ENCODE measurements at places on chromosomes 1 and 21. TPM values are rescaled to one million over a fixed set of nuclear protein-coding genes. Genes with fewer than 3 reads are reported as not detected.

DNA sequence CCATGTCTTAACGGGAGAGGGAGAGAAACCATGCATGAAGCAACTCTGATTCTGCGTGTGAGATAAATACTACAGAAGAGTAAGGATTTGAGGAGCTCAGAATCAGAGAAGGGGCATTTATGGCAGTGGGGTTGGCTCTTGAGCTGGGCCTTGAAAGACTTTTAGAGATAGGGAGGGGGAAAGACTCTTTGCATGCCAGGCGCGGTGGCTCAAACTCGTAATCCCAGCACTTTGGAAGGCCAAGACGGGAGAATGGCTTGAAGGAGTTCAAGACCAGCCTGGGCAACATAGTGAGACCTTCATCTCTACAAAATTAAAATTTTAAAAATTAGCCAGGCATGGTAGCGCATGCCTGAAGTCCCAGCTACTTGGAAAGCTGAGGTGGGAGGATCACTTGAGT lies 672 bp downstream of the ARMH1 start:
- H3K27ac ChIP-seq = no peak overlapping the region
- H3K36me3 ChIP-seq = peaks cover 5% of the 10 kb centered on the region
- no peak for DNase-seq
- peak overlapping the region; percentile 93 for H3K4me3 ChIP-seq
- H3K4me1 ChIP-seq = peaks cover 15% of the 10 kb centered on the region

DNA sequence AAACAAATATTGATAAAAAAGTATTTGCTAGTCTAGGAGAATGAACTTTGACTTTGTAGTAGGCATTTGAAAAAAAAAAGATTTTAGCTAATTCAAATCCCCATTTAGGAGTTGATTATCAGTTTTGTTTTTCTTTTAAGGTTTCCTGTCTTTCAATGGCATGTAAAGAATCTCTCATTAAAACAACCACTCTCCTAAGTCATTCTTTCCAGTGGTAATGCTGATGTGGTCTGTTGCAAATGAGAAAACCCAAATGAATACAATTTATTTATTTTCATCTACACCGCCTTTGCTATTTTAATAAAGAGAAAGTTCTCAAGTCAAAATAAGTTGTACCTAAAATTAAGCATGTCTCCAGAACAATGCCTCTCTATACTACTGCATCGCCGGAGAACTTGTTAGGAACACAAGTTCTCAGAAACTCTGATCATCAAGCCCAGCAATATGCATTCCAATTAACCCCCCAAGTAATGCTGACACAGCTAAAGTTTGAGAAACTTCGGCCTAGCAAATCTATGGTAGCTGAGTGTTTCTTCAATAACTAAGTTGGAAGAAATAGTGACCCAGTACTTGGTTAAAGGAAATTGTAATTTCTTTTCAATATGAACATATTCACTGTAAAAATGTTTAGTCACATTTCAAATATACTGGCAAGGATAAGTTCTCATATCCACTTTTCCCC lies 255.1 kb downstream of the PTPRC start:
- no peaks in the 10 kb centered on the region for H3K36me3 ChIP-seq
- H3K27ac ChIP-seq = no peak overlapping the region
- DNase-seq = no peak
- no peaks in the 10 kb centered on the region for H3K27me3 ChIP-seq
- peaks cover 3% of the 10 kb centered on the region for H3K4me1 ChIP-seq

GRCh38 chr1:153592748-153593147 lies 20.2 kb downstream of the S100A16 start:
- no peaks in the 10 kb centered on the region for H3K36me3 ChIP-seq
- no peak for DNase-seq
- no peaks in the 10 kb centered on the region for H3K27me3 ChIP-seq

Gene S100A8
- not detected for total RNA-seq

GRCh38 chr1:61208172-61208571 lies 125.8 kb downstream of the NFIA start:
- H3K36me3 ChIP-seq = no peaks in the 10 kb centered on the region
- DNase-seq = no peak
- H3K27ac ChIP-seq = no peak overlapping the region

DNA sequence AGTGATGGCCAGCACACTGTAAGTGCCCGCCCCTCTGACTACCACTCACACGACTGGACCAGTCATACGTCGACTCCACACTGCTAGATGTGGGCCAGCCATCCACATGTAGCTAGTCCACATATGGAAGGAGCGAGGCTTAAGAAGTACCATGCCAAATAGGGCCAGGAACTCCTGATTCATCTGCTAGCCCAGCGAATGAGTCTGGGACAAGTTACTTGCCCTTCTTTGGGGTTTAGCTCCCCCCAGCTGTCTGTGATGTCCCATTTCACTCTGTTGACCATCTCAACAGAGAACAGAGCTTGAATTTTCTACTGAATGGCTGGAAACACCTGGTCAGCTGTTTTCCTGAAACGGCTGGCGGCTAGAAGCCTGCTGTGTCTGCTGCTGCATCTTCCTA lies 5.8 kb downstream of the CSRP1 start:
- DNase-seq = no peak
- peaks cover 60% of the 10 kb centered on the region for H3K4me1 ChIP-seq
- H3K27ac ChIP-seq = peak overlapping the region; percentile 95

Gene RGS13
- not detected for total RNA-seq

- DNase-seq = no peak
- H3K36me3 ChIP-seq = peaks cover 49% of the 10 kb centered on the region
- no peaks in the 10 kb centered on the region for H3K4me1 ChIP-seq
- no peaks in the 10 kb centered on the region for H3K27me3 ChIP-seq
- H3K4me3 ChIP-seq = no peak overlapping the region
These were observed 12.7 kb downstream of the PACC1 start for GRCh38 chr1:212401838-212402582.

Gene DENND2D
- 3.0 TPM for total RNA-seq

DNA sequence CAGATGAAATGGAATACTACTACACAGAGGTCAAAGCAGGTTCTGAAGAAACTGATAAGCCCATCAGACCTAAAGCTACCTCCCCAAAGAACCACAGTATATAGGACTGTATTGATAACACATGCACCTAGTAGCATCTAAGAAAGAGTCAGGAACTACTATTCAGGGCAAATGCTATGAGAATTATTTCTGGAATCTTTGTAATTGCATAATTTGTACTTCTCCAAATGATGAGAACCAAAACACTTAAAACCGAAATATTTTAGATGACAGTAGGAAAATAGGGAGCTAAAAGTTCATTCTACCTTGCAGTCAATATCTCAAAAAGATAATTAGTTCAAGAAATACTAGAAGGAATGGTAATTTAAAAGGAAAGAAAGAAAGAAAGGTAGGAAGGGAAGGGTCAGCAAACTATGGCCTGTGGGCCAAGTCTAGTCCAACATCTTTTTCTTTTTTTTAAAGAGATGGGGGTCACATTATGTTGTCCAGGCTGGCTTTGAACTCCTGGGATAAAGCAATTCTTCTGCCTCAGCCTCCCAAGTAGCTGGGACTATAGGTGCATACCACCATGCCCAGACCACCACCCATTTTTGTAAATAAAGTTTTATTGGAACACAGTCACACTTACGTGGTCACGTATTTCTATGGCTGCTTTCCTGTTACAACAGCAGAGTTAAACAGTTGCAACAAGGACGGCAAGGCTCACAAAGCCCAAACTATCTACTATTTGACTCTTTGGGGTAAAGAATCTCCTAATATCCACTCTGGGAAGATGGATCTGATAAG lies 24.0 kb downstream of the EGLN1 start:
- DNase-seq = no peak
- H3K4me3 ChIP-seq = no peak overlapping the region
- peaks cover 18% of the 10 kb centered on the region for H3K4me1 ChIP-seq
- no peaks in the 10 kb centered on the region for H3K27me3 ChIP-seq

DNA sequence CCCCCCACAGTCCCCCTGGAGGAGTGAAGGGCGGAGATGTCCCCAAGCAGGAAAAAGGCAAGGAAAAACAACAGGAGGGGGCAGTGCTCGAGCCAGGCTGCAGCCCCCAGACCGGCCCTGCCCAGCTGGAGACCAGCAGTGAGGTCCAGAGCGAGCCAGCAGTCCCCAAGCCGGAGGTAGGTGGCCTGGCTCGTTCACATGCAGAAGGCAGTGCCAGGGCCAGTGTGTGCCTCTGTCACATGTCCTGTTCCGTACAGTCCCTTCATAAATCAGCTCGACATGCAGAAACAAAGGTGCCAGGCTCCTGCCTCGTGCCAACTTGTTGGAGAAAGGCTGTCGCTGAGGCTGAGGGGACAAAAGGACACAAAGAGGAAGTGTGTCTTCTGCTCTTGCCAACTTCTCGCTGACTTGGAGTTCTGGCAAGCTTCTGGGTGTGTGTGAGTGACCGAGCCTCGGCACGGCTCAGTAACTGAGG lies 24.1 kb upstream of the MPZL1 start:
- H3K4me1 ChIP-seq = no peaks in the 10 kb centered on the region
- peaks cover 8% of the 10 kb centered on the region for H3K27me3 ChIP-seq

DNA sequence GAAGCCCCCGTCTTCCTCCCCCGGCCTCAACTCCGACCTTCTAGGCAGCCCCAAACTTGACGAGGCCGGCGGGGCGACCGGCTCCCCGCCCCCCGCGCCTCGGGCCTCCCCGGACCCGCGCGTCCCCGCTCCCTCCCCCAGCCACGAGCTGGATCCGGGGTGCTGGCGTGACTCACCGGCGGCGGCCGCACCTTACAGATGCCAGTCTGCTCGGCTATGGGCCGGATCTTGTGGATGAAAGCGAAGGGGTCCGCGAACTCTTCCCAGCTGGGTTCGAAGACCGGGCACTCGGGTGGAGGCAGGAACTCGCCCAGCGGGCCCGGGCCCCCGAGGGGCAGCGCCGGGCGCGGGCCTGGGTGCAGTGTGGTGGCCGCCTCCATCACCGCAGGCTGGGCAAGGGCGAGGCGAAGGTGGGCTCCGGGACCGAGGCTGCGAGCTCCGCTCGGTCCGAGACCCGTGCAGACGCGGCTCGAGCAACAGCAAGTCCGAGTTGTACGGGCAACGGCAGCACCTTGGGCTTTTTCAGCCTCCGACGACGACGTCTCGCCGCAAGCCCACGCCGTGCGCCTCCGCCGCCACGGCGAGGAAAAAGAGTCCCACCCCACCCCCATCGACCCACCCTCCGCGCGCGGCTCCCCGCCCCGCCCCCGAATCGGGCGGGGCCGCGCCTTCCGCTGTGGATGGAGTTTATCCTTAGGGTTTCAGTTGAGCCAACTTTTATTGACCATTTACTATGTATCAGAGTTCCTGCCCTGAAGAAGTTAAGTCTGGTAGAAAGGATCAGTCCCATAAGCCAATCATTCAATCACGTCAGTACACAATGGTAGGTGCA lies at the start of gene KDM5B:
Gene KDM5B (minus strand): TSS at position 496 of the 832 bp plus-strand sequence. CDS start 116 bp downstream, at position 380.
- no peaks in the 10 kb centered on the region for H3K36me3 ChIP-seq
- peak within 1 kb of the TSS; percentile 93 for H3K27ac ChIP-seq
- DNase-seq = peak; percentile 52
- H3K4me1 ChIP-seq = peaks cover 24% of the 10 kb centered on the region

- H3K4me3 ChIP-seq = no peak overlapping the region
- no peaks in the 10 kb centered on the region for H3K36me3 ChIP-seq
- H3K27me3 ChIP-seq = no peaks in the 10 kb centered on the region
- no peak overlapping the region for H3K27ac ChIP-seq
- H3K4me1 ChIP-seq = peaks cover 2% of the 10 kb centered on the region
- DNase-seq = no peak
These were observed 92.0 kb downstream of the DIRAS3 start for GRCh38 chr1:67958472-67958871.

GRCh38 chr1:43251024-43251423 lies 18.8 kb upstream of the TMEM125 start:
- no peak overlapping the region for H3K4me3 ChIP-seq
- H3K27ac ChIP-seq = no peak overlapping the region
- H3K36me3 ChIP-seq = peaks cover 3% of the 10 kb centered on the region
- H3K27me3 ChIP-seq = peaks cover 7% of the 10 kb centered on the region
- H3K4me1 ChIP-seq = no peaks in the 10 kb centered on the region

Gene RGS4
- total RNA-seq = 7.3 TPM

GRCh38 chr1:93552741-93553455 lies 105.0 kb downstream of the FNBP1L start:
- H3K36me3 ChIP-seq = peaks cover 31% of the 10 kb centered on the region
- H3K27ac ChIP-seq = peak overlapping the region; percentile 93
- no peak for DNase-seq
- H3K4me1 ChIP-seq = peaks cover 32% of the 10 kb centered on the region
- peak overlapping the region; percentile 43 for H3K4me3 ChIP-seq
- H3K27me3 ChIP-seq = no peaks in the 10 kb centered on the region

Gene TTC22
- 2.4 TPM for total RNA-seq

DNA sequence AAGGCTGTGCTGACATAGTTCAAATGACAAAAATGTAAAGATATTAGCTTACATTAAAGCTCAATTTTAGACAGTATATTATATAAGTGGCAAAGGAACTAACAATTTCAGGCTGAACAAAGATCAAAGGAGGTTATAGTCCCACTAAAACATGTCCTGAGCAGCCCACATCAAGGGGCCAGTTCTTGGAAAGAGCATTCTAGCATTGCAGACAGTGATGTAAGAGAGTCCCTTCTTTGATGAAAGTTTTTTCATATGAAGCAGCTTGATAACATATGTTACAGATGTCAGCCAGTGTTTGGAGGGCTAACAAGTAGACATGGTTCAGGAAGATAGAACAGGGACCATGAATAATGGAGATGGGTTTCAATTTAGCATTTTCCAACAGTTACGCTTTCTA lies 301.7 kb downstream of the NTNG1 start:
- H3K4me1 ChIP-seq = no peaks in the 10 kb centered on the region
- DNase-seq = no peak
- no peaks in the 10 kb centered on the region for H3K27me3 ChIP-seq
- no peak overlapping the region for H3K4me3 ChIP-seq
- H3K36me3 ChIP-seq = no peaks in the 10 kb centered on the region
- H3K27ac ChIP-seq = no peak overlapping the region

DNA sequence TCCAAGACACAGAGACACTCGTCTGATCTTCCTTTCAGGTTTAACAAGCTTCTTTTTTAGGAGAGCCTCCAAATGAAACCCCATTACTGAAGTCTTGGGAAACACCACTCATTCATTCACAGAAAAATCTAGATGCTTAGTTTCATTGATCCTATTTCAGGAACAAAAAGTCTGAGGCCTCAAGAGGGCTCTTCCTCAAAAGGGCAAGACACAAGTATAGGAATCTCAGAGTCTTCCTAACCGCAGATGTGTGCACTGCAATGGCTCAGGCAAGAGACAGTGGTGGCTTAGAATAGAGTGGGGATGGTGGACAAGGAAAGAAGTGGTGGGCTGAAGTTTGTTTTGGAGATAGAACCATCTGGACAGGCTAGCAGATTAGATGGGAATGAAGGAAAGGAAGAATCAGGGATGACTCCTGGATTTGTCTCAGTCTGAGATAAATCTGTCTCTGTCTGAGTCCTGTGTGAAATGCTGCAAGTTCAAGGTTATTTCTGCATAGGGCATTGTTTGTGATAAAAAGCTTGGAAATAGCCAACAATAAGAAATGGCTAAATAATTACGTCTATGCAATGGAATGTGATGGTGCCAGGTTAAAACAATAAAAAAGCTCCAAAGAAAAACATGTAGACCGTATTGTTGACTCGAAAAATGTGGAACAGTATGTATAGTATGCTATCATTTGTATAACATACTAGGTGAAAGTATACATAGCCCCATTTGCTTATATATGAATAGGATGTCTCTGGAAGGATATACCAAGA lies 8.9 kb upstream of the CTSE start:
- DNase-seq = no peak
- no peaks in the 10 kb centered on the region for H3K36me3 ChIP-seq
- no peaks in the 10 kb centered on the region for H3K4me1 ChIP-seq
- no peak overlapping the region for H3K4me3 ChIP-seq

GRCh38 chr1:52444463-52444862 lies 40.1 kb downstream of the PRPF38A start:
- no peak for DNase-seq
- H3K4me3 ChIP-seq = no peak overlapping the region
- H3K27me3 ChIP-seq = no peaks in the 10 kb centered on the region

All from progenitor cell of endocrine pancreas (in vitro differentiated cells).